Left cardiac atrium (tissue), 4 donors: ENCODE measurements at places on chromosomes 7 and 10.

- no peak for DNase-seq
These were observed 167.0 kb upstream of the CDK1 start for GRCh38 chr10:60611291-60611747.

DNA sequence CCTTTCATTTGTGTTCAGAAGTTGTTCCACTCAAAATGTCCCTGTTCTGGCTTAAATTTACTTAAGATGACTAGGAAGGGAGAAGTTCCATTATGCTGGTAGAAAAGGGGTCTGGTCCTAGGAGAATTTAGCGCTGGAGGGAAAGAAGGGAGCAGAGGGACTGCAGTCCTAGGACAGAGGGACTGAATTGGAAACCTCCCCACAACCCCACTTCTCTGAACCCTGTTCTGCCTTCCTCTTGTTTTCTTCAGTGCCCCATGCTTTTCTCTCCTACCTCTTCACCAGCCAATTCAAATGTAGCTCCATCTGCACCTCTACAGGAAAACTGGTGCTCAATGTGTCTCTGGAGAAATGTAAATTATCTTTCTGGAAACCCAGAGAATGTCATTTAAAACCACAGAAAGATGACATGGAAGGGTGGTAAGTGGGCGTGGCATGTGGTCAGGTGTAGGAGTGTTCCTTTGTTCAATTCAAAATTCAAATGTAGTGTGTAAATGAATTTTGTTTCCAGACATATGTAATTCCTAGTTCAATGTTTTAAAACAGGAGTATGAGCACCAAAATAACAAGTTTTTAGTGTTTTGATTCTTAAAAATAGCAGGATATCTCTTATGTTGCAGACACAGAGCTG, 24.0 kb upstream of the RHOBTB1 start:
- no peak for DNase-seq

DNA sequence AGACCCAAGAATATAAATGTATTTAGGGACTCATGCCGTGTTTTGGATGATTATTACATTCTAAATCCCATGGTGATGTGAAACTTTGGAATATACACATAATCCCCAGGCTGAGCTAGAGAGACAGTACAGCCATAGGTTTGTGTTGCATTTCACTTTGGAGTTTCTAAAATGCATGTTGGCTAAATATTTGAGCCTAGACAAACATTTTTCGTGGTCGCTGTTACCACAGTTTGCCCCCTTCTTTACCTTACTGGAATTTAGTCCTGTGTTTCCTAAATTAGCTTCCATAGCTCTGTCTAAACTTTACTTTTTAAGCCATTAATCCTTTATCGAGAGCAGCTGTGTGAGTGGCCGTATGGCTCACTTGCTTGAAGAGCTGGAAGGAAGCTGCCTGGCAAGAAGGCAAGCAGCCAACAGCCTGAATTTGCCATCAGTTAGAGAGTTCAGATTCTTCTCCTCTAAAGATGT, 192.0 kb downstream of the BICC1 start:
- no peak for DNase-seq

DNA sequence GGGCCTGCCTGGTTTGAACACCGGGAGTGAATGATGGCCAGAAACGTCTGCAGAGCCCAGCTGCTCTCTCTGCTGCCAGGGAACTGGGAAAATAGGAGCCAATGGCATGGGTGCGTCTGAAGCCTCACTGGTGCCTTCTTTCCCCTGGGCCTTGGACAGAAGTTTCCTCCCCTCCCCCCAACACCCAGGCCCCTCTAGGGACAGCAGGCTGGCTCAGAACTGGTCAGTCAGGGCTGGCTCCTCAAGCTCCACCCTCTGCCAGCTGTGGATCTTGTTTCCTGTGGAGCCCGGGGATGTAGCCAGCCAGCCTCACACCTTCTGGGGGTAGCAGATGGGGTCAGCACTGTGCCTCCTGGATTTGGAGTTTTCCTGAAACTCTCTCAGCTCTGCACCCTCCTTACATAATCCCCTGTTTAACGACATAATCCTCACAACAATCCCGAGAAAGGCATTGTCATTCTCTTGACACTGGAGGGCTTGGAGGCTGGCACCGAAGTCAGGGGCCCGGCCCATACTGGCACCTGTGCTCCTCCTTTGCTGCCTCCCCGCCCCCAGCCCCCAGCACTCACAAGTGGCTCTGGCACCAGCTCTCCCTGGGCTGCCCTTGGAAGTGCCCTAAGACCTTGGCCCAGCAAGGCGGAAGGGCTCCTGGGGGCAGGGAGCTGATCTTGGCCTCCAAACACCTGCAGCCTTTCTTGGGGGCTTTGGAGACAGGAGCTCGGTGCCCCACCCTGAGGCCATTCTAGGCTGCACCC, 5.7 kb downstream of the LDB3 start:
- no peak for DNase-seq

GRCh38 chr7:139855498-139856270, 26.6 kb downstream of the TBXAS1 start:
- no peak for DNase-seq

- no peak for DNase-seq
These were observed 26.4 kb downstream of the C10orf71 start for GRCh38 chr10:49325131-49325915.

GRCh38 chr7:5501465-5501864, 77.8 kb upstream of the TNRC18 start:
- no peak for DNase-seq

DNA sequence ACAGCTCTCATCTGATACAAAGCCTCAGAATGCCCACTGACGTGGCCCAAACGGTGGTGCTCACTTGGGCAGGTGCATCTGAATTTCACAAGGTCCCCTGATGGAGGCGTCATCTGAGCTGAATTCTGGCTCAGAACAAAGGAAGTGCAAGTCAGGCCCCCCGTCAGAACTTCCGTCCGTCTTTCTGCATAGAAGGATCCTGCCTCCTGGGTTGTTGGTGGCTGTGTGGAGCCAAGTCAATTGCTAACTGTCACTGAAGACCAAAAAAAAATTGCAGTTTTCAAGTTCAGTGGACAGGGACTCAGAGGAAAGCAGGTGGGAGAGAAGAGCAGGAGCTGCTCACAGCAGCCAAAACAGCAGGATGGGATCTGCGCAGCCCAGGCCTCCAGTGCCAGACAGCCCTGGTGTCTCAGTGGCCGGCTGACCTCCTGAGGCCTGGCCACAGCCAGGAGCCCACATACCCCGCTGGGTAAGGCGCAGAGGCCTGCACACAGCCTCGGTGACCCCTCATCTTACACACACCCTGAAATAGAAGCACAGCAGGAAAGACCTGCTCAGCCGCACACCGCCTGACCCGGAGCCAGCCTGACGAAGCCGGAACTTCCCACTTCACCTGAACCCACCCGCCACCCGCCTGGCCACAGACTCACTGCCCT, 49.4 kb downstream of the PYROXD2 start:
- no peak for DNase-seq

- no peak for DNase-seq
These were observed 148.7 kb downstream of the BBS9 start for GRCh38 chr7:33278095-33278494.

DNA sequence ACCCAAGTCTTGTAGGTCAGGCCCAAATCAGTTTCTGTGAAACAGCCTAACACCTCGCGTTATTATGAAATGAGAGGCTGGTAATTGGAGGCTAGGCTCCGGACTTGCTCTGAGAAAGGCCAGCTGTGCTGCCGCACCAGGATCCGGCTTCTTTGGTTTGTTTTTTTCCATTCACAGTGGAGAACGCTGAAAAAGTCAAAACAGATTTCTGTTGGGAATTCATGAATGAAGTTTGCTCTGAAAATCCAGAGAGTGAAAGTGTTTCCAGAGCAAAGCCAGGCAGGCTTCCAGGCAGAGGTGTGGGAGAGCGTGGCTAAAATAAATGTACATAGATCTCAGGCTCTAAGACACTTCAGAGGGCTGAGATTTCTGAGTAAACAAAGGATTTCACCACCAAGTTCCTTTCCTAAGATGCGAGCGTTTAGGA, 240.1 kb downstream of the TRIL start:
- no peak for DNase-seq

- peak; percentile 92 for DNase-seq
These were observed 123.7 kb downstream of the TACC2 start for GRCh38 chr10:122112625-122113160.

GRCh38 chr7:1160670-1161021, 650 bp upstream of the ZFAND2A start:
- DNase-seq: no peak

- DNase-seq: no peak
These were observed 10.7 kb downstream of the FGL2 start for GRCh38 chr7:77188731-77189437.

DNA sequence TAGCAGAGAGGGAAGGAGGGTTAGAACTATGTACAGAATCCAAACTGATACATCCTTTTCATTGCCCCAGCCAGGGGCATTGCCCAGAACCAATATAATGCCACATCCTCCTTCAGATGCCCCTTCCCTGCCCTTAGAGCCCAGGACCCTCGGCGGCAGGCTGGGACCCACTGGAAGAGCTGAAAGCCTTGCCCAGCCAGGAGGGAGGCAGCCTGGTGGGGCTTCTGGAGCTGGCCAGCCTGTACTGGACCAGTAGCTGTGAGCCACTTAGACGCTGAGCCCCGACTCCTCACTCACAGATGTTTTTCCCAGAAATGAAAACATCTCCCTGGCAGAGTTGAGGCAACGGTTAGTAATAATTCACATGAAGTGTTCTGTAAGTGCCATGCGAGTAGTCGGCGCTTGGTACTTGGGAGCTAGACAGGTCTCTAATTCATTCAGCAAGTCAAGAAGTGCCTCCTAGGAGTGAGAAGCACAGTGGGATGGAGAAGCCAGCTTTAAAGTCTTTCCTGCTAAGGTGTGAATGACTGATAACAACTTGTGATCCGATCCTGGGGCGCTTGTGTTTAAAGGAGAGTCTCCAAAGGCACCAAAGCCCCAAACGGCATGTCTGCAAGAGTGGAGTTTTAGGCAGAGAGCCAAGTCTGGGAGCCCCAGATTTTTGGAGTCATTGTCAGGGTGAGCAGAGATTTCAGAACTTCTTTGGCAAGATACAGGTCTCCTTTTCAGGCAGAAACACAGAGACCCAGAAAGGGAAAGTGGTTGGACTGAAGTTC, 9.8 kb downstream of the VSIR start:
- DNase-seq: no peak

DNA sequence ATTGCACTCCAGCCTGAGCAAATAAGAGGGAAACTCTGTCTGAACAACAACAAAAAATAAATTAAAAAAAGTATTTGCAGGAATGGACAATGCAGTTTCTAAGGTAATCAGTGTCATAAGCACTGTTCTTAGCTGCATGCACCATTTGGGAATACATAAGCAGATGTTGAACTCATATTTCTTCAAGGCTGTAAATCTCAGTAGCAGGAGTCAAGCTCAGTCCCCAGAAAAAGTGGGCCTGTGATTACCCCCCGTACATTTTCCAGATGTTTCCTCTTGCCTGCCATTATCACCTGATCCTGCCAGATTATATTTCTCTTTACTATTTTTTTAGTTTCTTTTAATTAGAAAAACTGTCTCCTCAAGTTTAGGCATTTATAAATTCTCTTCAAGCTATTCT, 667.6 kb upstream of the ANKRD30A start:
- DNase-seq: no peak

- no peak for DNase-seq
These were observed 26.8 kb upstream of the GRID1 start for GRCh38 chr10:86393362-86393761.
